GM04503 (cell line): ENCODE measurements at places on chromosomes 1 and 21.

GRCh38 chr1:206588492-206588891, 23.8 kb downstream of the EIF2D start:
- no peak for DNase-seq

DNA sequence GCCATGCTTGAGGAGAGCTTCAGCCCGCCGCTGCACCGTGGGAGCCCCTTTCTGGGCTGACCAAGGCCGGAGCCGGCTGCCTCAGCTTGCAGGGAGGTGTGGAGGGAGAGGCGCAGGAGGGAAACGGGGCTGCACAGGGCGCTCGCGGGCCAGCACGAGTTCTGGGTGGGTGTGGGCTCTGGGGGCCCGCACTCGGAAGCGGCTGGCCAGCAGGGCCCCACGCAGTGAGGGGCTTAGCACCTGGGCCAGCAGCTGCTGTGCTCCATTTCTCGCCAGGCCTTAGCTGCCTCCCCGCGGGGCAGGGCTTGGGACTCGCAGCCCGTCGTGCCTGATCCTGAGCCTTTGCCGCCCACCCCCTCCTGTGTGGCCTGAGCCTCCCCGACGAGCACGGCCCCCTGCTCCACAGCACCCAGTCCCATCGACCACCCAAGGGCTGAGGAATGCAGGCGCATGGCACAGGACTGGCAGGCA, 1554.0 kb downstream of the KCNT2 start:
- no peak for DNase-seq

GRCh38 chr1:177044390-177044789, 120.1 kb downstream of the ASTN1 start:
- DNase-seq = no peak

GRCh38 chr1:219659684-219660083, 46.8 kb upstream of the ZC3H11B start:
- no peak for DNase-seq

GRCh38 chr21:44867464-44867863, 6.0 kb downstream of the PTTG1IP start:
- no peak for DNase-seq

GRCh38 chr1:235867903-235868469, 1.3 kb upstream of the LYST start:
- DNase-seq = no peak

GRCh38 chr1:94358630-94359599, 59.3 kb upstream of the ABCD3 start:
- no peak for DNase-seq

DNA sequence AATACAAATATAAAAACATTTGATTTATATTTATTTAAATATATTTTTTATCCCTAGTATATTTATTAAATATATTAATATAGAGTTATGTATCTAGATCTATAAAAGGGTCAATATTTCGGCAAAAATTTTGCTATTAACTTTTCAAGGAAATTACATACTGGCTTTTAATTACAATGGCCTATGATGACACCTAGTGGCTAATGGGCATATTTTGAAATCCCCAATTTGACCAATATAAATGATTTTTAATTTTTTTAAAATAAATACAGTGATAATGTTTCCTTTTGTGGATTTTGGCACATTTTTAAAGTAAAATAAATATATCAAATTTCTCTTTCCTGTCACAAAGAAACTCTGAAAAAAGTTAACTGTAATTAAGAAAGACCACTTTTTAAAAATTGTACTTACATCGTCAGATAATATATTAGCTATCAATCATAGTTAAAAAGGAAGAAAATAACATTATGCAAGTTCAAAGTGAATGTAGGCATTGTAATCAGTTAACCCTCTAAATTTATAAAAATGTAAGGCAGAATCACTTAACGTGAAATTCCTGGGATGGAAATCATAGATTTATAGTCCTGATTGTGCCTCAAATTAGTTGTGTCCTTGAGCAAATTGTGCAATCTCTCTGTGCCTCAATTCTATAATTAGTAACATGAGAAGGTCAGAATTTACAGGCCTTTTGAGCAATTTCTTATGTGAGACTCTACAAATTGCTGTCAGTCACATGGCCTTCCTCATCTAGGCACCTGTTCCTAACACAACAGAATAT, 25.6 kb upstream of the RGS13 start:
- DNase-seq = no peak
